ENCODE measurements at places on chromosomes 1 and 21.
A peak's percentile ranks its signal among the peaks of the same experiment; 100 is the strongest.

DNA sequence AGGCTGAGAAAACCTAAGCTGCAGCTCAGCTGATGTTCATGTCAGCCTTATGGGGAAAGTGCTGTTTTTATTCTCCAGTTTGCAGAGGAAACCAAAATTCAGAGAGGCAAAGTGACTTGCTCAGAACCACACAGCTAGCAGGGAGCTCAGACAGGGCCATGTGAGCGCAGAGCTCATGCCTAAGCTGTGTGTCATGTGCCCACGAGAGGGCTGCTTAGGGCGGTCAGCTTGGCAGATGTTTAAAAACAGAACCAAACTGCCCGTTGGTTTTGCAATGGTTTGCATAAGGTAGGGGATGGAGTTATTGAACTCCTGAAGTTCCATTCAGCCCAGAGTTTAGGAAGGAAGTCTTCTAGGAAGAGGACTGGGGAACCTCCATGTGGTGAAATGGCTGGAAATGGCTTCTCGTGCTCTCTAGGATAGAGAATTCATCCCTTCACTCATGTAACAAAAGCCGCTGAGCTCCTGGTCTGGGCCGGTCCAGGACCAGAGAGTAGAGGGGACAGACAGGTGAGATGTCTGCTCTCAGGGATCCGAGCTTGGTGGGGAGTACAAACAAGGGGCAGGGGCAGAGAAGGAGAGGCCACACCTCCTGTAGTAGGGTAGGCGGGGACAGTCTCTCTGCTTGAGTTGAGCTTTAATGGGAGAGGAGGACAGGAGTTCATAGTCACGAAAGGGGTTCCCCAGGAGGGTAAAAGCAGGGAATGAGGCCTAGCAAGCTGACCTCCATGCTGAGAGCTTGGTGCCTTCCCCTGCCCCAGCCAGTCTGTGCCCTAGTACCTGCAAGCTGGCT, 46.9 kb downstream of the ARHGEF10L start:
- DNase-seq, result no peak

- no peak for DNase-seq
Observed at GRCh38 chr1:64458915-64459314, 11.0 kb upstream of the CACHD1 start.

GRCh38 chr1:163928069-163928468, 606.3 kb downstream of the NUF2 start:
- no peak for DNase-seq

GRCh38 chr1:98949166-98949565, 55.5 kb downstream of the PLPPR5 start:
- no peak for DNase-seq

DNA sequence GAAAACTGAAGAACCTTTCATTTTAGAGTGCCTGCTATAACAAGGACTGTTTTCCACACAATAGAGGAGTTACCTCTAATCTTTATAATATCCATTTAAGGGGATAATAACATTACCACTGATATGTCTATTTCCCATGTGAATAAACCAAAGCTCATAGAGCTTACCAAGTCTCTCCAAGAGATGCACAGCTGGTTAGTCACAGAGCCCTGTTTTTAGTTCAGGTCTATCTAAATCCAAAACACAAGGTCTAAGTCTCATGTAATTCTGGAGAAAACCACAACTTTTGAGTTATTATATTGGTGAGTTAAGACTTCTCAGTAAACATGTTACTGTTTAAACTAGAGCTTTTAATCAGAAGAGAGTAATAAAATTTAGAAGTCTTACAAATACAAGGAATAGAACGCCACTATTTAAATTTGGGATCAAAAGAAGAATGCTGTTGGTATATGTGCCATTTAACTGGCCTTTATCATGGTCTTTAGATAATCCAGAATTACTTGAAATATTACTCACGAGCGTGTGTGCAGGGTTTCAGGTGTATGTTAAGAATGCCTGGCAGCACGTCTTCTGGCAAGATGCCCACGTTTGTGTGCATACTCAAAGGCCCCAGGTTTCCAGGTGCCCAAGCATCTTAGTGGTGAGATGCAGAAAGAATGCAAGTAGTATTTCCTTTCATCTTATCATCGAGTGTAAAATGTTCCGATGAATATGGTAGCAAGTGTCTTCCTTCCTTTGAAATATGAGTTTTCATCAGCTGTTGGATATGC, 190.6 kb downstream of the FMN2 start:
- DNase-seq, result no peak

GRCh38 chr21:41055266-41055665, 112.7 kb upstream of the BACE2 start:
- no peak for DNase-seq

GRCh38 chr1:198543670-198544260, 3.3 kb upstream of the ATP6V1G3 start:
- DNase-seq, result no peak

GRCh38 chr1:152127673-152128072, 12.4 kb upstream of the TCHH start:
- DNase-seq, result no peak

GRCh38 chr1:41153750-41154274, 88.3 kb downstream of the SCMH1 start:
- no peak for DNase-seq

DNA sequence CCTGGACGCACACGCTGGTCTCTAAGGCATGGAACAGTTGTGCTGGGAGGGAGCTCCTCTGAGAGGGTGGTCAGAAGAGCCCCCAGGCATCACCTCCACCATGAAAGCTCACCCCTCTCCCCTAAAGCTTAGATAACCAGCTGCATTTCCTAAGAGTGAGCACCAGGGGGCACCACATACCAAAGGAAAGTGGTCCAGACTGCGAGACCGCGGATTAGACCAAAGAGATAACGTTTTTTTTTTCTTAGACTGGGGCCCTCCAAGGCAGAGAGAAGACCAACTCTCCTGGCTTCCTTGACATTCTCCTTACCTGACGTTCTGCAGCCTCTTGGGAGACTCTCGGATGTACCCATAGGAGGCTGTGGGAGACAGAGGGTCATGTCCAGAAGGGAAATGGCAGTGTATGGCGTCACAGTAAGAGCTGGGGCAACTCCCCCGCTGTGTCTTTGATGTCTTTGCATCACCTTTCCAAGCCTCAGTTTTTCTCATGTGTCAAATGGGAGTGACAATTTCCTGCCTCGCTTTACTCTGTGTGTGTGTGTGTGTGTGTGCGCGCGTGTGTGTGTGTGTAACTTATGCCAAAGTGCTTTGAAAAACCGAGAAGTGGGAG, 12.3 kb upstream of the IFNLR1 start:
- DNase-seq, result peak; percentile 61

DNA sequence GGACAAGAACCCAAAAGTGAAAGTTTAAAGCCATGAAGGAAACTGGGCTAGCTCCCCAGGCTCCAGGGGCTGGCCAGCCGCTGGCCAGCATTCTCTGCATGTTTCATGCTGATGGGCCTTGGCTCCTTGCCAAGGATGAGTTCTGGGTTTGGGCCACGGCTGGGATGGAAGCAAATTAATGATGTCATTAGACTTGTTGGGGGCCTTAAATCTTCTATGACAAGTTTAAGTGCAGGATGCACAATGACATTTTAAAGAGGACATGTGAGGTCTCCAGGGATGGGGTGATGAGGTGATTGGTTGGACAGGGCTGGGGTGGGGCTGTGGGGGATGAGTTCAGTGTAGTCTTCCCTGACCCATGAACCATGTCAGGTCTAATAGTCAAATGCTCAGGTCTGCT, 199.6 kb downstream of the TRABD2B start:
- DNase-seq, result no peak

DNA sequence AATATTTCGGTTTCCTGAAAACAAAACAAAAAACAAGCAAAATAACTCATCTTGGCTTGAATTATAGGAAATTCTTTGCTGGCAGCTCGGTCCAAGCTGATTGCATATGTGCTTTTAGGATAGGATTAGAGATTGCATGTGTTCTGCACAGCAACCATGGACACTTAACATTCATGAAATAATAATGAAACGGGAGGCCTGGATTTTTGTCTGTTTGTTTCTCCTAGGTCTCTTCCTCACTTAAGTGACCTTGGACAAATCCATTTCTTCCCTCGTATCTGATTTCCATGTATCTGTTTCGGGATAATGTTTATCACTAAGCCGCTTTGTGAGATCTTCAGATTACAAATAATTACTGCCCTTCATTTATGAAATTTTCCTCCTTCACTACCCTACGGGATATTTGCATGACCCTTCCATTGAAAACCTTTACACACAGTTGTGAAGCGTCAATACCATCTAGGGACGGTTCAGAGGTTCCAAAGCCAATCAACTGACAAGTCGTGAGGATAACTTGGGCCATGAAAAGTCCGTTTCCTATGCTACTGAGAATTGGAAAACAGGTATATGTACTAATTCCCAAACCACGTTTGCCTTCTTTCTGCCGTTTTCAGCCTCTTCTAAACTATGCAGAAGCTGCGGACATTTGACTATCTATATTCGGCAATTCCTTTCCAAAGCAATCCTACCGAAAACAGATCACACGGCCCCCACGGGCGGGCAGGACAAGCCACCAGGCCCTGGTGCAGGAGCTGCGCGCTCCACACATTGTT, 1.3 kb upstream of the H3-3A start:
- DNase-seq, result no peak

- DNase-seq, result no peak
Observed at GRCh38 chr1:89169166-89169565, 6.6 kb downstream of the GBP7 start.

- DNase-seq, result peak; percentile 43
Observed at GRCh38 chr21:17612565-17613241, at the start of gene BTG3. Gene BTG3 (minus strand): TSS chr21:17612901. CDS start chr21:17609144, 3,757 bp downstream.
